ENCODE measurements at places on chromosomes 12 and 14.
A peak's percentile ranks its signal among the peaks of the same experiment; 100 is the strongest.

DNA sequence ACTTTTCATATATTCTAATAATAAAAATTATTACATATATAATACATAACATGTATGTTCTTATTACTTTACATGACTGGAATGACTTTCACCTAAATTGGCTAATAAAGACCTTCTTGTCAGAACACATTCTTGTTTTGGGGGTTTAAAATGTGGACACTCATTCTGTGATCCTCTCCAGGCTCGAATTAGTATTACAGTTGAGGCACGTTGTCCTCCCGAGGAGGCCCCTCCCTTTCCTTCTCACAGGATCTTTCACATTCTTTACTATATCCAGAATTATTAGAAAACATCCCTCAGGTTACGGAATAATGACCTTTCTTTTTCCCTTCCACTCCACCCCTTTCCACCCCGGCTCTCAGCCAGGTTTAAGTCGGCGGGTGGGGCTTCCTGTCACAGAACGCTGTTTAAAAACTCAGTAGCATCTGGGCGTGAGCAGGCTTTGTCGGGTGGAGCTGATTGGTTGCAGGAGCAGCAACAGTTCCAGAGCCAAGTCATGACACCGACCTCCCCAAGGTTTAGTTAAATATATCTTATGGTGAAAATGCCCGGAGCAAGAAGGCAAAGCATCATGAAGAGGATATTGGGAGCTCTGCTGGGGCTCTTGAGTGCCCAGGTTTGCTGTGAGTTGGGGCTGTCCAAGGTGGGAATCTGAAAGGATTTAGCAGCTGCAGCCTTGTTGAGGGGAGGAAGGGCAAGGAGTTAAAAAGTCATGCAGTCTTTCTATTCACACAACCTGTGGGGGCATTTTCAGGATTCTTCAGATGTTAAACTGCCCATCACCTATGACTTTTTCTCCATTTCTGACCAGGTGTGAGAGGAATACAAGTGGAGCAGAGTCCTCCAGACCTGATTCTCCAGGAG is 396.7 kb upstream of the OR4E1 start:
- DNase-seq, result no peak

DNA sequence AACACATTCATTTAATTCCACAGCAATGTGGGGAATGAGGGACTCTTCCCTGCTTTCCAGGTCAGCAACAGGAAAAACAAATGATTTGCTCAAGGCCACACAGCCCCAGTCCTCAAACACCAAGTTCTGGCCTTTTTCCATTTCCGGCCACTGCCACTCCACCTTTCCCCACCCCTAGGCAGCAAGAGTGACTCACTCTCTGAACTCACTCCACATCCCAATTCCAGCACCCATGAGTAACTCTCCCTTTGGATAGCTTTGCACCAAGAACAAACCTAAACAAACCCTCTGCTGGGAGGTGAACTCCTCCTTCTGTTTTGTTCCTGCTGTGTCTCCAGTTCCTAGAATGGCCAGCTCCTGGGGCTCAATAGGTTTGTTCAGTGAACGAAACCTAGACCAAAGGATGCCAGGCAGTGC is 30.4 kb upstream of the PLEKHG6 start:
- no peak for DNase-seq

DNA sequence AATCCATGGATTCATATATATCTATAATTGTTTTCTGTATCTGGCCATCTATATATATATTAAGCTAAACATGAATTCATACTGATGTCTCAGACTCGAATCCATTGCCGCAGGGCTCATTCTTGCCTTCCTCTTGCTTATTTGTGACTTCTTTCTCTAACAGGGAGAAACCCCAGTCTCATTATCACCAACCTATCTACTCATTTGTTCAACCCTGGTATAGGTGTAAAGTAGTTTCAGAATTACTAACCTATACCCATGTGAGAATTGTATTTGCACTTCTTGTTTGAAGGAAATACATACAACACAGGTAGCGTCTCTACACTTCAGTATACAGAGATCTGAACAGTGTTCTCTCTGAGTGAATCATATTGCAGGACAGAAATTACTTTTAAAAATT is 77.7 kb downstream of the PTPN11 start:
- DNase-seq, result no peak

GRCh38 chr12:62320054-62320453 is 59.9 kb downstream of the USP15 start:
- no peak for DNase-seq

GRCh38 chr12:52728374-52728773 is 25.1 kb upstream of the KRT77 start:
- no peak for DNase-seq

GRCh38 chr12:91958816-91959215 is 186.8 kb downstream of the BTG1 start:
- DNase-seq, result no peak

- peak; percentile 100 for DNase-seq
Measured at GRCh38 chr14:33839193-33840076, 111.4 kb downstream of the EGLN3 start.

- DNase-seq, result no peak
Measured at GRCh38 chr14:71061458-71061857, 154.2 kb downstream of the PCNX1 start.

- DNase-seq, result no peak
Measured at GRCh38 chr12:70197345-70197744, 45.9 kb upstream of the CNOT2 start.

DNA sequence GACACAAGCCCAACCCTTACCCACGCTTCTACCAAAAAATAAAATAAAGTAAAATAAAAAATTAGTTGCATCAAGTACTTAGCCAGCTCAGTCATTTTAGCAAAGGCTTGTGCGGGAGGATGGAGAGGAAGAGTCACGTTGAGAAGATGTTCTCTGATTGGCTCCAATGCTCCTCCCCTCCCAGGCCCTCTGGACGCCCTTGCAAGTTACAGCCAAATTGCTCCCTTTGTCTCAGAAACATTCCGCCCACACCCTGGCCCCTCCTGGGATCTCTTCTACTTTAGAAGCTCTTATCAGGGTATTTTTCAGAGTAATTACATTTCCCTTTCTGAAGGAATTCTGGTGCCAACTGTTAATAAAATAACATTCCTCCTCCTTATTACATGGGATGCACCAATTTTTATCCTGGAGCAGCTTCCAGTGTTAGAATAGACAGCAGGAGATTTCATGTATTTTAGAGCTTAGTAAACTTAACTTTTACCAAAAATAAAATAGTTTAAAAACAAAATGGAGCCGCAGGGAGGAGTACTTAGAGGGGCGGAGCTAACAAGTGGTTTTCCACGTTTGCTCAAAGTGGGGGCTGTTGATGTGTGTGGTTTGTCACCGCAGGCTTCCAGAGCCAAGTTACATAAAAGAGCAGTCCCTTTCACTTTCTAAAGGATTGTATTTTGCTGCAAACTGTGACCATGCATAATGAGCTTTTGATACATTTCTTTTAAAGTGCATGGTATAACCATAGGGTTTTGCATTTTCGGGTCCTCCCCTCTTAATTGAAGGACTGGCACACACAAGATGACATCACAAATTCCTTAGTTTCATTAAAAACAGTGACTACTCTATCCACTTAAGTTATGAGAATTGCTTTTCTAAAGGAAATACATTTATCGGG is 71.7 kb upstream of the RAP1B start:
- peak; percentile 83 for DNase-seq

DNA sequence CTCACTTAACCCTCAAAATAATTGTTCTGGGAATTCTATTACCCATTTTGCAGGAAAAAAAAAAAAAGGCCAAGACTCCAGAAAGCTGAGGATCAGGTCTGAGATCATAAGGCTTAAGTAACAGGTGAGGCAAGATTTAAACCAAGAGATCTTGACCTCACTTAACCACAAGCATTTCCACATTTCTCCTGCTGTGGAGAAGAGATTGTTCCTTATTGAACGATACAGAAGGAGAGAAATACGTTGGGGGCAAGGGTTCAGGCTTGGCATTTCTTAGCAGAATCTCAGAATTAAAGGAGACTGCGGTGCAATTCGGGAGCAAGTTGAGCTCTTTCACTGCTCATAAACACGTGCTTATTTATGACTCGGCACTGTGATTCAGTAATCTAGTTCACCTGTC is 885.3 kb upstream of the TMEM132C start:
- no peak for DNase-seq

GRCh38 chr14:96852823-96853422 is 55.7 kb downstream of the VRK1 start:
- DNase-seq, result no peak

- DNase-seq, result no peak
Measured at GRCh38 chr12:128079446-128079845, 187.5 kb upstream of the TMEM132C start.

DNA sequence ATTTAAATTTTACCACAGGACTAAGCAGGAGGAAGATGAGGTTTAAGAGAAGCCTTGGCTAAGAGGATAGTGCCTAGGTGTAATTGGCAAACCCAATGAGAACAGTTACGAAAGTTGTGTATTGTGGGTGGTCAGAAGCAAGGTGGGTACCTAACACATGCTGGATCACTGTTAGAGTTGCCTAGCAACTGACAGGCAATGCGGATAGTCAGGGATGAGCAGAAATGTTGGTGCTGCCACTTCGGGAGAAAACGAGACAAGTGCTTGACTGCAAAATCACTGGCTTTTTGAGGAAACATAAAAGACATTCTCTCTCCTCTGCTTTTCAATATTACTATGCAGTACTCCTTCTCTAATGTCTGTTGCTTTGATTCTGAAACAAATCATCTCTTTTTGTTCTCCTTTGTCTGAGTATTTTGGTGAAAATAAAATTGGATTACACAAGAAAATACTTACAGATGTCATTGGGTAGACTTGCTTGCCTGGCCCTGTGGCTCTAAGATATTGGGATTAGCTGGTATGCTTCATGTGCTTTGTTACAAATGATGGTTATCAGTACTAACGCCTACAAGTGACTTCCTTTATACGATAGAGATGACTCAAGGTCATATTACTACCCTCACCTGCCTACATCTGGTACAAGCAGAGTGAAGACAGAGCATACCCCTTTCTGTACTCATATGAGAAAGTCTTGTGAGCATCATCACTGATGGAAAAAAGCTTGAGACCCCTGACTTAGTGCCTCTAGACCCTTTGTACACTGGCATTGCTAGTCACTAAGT is 48.0 kb downstream of the TDP1 start:
- DNase-seq, result no peak

- DNase-seq, result no peak
Measured at GRCh38 chr12:22956690-22957089, 331.7 kb downstream of the ETNK1 start.

DNA sequence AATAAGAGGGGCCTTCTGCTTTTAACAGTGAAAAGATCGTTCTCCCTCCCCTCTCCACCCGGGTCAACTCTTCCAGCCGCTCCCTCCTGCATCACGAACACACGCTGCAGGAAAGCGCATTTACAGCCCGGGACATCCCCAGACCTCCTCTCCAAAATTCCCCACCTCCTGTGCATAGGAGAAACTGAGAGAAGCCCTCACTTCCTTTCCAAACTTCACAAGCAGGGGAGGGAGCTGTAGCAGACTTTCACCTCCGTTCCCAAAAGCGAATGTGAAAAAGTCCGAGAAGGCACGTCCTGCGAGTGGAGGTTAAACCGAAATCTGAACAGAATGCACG is 513 bp downstream of the BCAT1 start:
- DNase-seq, result no peak

- DNase-seq, result no peak
Measured at GRCh38 chr14:78967111-78967809, 797.1 kb downstream of the NRXN3 start.

DNA sequence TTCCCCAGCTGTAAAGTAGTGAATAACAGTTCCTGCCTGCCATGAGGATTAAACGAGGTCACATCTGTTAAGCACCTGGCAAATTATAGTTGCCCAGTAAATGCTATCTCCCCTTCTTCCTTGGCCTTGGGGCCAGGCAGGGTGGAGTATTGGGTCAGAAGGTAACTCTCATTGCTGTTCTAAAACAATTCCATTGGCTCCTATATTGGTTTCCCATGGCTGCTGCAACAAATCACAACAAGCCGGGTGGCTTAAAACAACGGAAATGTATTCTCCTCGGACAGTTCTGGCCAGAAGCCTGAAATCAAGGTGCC is 31.9 kb downstream of the MMAB start:
- DNase-seq, result no peak

- DNase-seq, result no peak
Measured at GRCh38 chr12:2378835-2379330, 326.1 kb downstream of the CACNA1C start.

GRCh38 chr12:39331539-39332261 is 111.2 kb downstream of the KIF21A start:
- DNase-seq, result no peak

DNA sequence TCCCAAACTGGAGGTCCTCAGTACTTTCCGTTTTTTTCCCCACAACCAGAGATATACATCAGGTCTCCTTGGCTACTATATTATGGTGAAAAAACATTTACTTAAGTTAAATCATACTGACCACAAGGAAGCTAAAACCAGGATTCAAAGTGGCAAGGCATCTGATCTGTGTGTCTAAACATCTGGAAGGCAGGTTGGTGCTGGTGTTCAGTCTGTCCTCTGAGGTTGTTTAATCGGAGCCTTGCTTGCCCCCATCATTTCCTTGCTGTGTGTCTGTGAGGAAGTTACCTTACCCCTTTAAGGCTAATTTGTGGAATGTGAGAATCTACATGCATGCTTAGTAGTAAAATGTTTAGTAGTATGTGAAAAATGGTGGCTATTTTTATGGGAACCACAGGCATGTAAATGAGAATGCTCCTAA is 75.6 kb downstream of the GALNT4 start:
- no peak for DNase-seq

DNA sequence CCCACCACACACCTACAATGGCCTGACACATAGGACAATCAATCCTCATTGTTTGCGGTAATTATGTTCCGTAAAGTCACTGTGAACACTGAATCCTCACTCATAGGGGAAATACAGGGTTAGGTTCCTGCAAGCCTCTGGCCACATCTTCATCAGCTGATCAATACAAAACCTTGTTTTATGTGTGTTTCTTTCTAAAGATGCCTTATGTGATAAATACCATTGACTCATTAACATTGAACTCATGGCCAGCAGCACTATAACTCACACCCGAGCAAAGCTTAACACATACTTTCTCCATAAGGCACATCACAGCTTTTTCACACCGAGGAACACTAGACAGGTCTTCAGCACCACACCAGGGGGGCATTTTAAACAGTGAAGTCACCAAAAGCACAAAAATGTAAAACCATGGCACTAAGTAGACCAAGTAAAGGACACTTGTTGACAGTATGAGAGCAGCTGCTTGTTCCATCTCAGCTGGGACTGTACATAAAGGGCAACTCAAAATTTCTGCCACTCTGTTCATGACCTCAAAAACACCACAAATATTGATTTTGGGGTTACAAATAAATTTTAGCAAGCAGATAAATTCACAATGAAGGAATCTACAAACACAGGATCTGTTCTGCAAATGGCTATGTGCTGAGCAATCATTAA is 60.5 kb downstream of the ESR2 start:
- DNase-seq, result no peak

- no peak for DNase-seq
Measured at GRCh38 chr14:87133073-87133801, 859.7 kb downstream of the GALC start.

- DNase-seq, result no peak
Measured at GRCh38 chr14:93011650-93012325, 88.8 kb downstream of the CHGA start.

- DNase-seq, result no peak
Measured at GRCh38 chr14:70190156-70190555, 1.4 kb upstream of the SLC8A3 start.

- DNase-seq, result no peak
Measured at GRCh38 chr12:49643961-49644619, 20.7 kb downstream of the PRPF40B start.

- no peak for DNase-seq
Measured at GRCh38 chr14:74685921-74686678, 26.8 kb downstream of the AREL1 start.
